Activated naive CD4-positive, alpha-beta T cell (primary cell): ENCODE measurements at places on chromosomes 6 and 20.

DNA sequence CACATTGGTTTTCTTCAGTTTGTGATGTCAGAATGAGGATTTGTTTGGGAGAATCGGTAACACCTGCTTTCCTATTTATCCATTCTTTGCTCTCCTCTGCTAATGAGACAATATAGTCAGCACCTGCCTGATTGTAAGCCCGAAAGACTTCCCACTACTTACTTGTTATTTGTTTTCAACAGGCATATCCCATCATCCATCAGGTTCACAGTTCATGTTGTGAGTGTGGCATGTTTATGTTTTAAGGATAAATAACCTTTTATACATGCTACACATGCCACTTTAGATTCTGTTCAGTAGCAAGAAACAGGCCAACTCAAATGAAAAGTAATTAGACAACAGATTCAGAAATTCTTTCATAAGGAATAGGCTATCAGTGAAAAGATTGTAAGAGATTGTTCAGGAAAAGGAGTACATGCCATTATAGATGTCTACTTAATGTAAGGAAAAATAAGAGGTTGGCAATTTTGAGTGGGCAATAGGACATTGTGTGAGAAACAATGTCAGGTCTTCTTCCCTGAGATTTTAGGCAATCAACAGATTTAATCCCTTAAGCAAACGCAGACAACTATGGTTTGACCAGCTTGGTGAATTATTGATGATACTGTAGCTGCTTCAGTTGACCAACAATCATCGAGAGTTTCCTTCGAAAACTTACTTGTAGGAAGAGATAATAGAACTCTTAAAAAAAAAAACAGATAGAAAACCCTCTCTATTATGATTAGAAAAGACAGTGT lies 7.9 kb upstream of the GPRC6A start:
- no peak for DNase-seq

GRCh38 chr6:150929416-150929815 lies 63.9 kb downstream of the MTHFD1L start:
- no peak for DNase-seq

- no peak for DNase-seq
These were observed 72.4 kb downstream of the ASCC3 start for GRCh38 chr6:100808638-100809275.

DNA sequence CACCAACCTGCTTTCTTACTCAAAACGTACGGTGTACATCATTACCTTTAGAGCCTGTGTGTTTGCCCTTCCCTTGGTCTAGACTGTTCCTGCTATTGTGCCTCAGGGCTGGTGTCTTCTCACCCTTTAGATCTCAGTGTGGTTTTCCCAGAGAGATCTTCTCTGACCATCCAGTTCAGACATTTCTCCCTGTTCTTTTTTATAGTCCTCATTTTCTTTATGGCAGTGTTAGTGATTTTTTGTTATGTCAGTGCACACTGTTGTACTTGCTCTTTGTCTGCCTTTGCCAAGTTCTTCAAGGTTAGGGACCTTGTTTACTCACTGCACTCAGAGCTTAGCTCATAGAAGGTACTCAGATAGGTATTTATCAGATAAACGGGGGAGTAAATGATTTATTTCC lies 82.8 kb downstream of the ATRN start:
- no peak for DNase-seq

GRCh38 chr20:48787861-48788375 lies 39.9 kb downstream of the PREX1 start:
- DNase-seq = no peak

DNA sequence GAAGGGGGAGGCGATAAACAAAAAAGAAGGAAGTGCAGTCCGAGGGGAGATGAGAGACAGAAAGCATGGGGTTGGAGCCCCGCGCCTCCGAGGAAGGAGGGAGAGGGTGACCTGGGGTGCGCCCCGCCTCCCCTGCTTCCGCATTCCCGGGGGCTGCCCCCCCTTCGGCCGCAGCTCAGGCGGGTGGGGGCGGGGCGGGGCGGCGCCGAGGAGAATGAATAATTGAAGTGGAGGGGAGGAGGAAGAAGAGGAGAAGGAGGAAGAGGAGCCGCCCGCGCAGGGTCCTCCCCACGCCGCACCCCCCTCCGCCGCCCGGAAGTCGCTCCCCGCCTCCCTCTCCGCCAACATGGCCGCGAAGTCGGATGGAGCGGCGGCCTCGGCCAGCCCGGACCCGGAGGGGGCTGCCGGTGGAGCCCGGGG lies at the start of gene XKR7:
Gene XKR7 (plus strand): TSS at position 322 of the 420 bp plus-strand sequence. CDS start 25 bp downstream, at position 347.
- no peak for DNase-seq

- DNase-seq = no peak
These were observed 3.6 kb downstream of the CNBD2 start for GRCh38 chr20:35971981-35972380.

GRCh38 chr6:39865011-39865888 lies 69.0 kb downstream of the MOCS1 start:
- DNase-seq = peak; percentile 43

DNA sequence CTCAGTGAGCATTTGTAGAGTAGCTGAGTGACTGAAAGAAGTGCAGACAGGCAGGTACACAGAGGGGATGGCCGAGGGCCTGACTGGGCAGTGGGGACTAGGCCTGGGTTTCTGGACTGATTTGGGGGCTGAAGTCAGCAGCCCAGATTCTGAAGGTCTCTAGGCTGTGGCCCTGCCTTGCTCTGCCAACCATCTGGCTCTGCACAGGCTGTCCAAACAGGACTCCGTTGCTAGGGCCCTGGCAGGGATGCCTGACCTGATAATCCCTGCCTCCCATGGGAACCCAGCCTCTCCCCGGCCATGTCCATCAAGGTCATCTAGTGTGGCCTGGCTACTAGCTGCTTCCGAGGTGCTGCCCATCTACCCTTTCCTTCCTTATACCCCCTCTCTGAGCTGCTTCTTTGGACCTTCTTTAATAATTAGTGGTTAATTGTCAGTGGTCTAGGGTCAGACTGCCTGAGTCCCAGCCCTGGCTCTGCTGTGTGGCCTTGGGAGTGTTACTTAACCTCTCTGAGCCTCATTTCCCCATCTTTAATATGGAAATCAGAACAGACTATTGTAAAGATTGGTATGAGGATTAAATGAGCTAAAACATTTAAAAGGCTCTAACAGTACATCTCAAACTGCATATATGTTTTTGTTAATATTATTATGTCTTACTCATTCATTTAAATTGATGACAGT lies 137.9 kb downstream of the VEGFA start:
- DNase-seq = no peak

DNA sequence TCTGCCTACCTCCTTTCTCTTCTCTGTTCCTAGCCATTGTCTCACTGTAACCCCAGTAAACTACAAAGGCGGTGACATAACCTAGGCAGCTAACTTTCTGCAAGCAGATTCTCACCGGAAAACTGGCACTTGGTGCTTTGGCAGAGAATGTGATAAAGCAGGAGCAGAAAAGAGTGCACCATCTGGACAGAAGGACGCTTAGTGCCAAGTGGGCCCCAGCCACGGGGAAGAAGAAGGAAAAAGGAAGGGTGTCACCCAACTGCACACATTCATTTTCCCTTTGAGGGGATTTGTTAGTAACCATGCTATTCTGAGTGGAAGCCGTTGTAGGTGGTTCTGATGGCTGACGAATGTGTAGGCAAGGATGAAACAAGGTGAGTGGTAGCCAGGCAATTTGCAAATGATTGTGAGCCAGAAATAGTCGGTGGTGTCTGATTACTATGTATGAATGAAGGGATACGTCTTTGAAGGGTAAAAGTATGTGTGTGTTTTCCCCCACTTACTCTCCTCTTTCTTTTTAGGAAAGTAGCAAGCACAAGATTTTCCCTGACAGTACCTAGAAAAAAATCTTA lies 148.3 kb upstream of the STXBP5 start:
- DNase-seq = no peak

DNA sequence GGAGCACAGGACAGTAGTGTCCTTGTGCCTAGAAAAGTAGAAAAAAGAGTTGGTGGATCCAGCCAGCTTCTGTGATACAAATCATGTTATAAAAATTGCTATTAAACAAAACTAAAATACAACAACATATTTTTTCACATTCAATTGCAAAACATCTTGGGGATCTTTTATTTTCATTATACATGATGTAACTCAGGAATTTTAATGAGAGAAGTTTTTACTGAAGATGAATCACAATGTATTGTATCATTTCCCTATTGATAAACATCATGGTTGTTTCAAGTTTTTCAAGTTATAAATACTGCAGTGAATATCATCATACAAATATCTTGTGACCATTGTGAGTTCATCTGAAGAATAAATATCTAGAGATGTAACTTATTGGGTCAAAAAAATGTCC lies 608.0 kb downstream of the PHF3 start:
- DNase-seq = no peak

DNA sequence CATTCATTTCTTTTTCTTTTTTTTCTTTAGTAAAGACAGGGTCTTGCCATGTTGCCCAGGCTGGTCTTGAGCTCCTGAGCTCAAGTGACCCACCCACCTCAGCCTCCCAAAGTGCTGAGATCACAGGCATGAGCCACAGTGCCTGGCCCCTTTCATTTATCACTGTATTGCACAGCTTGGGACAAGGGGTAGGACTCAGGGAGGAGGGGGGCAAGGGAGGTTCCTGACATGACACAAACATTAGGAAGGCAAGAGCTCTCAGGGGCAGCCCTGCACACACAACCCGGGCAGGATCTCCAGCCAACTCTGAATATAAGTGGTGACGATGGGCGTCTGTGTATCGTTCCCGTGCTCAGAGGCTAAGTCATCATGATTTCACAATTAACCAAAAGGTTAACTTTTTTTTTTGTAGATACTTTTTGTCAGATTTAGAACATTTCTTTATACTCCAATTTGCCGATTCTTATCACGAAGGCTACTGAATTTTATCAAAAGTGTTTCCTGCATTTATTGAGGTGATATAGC lies 19.9 kb downstream of the SLC2A4RG start:
- no peak for DNase-seq

DNA sequence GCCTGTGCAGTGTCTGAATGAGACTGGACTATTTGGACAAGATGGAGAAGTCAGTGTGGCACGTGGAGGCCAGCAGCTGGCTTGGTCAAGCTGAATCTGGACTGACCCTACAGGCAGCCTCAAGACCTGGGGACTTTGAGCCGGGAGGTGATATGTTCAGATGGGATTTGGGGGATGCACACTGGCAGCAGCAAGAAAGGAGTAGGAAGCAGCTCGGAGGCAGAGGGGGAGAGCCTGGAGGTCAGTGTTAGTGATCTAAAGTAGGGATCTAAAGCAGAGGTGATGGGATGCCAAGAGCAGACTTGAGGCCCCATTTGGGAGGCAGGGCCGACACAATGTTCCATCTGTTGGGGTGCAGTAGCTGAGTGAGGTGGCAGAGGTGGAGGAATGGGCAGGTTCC lies 2.8 kb downstream of the MAPK13 start:
- DNase-seq = no peak

- no peak for DNase-seq
These were observed 186.9 kb upstream of the GMDS start for GRCh38 chr6:2432292-2432691.

DNA sequence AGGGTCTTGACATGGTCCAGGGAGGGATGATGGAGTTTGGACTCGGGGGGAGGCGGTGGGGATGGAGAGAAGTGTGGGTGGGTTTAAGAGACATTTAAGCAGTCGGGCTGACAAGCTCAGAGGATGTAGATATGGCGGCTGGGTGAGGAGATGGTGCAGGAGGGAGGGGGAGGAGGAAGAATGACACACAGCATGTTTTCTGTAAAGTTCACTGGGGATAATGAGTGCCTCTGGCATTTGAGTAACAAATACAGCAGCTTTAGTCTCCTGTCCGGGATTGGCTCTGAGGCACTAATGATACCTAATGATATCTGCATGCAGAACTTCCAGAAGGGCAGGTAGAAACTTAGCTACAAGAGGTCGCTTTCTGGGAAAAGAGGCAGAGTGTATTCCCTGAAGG lies 107.8 kb downstream of the DHX35 start:
- DNase-seq = no peak

GRCh38 chr6:29850011-29850553 lies 22.5 kb downstream of the HLA-G start:
- no peak for DNase-seq

DNA sequence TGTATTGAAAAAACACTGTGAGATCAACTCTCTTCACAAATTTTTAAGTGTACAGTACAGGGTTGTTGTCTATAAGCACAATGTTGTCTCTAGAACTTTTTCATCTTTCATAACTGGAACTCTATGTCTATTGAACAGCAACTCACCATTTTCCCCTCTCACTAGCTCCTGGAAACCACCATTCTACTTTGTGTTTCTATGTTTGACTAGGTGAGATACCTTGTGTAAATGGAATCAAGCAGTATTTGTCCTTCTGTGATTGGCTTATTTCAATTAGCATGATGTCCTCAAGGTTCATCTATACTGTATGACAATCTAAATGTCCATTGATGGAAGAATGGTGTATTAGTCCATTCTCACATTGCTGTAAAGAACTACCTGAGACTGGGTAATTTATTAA lies 210.1 kb upstream of the FUT9 start:
- no peak for DNase-seq

GRCh38 chr6:113693851-113694250 lies 163.3 kb upstream of the MARCKS start:
- no peak for DNase-seq

DNA sequence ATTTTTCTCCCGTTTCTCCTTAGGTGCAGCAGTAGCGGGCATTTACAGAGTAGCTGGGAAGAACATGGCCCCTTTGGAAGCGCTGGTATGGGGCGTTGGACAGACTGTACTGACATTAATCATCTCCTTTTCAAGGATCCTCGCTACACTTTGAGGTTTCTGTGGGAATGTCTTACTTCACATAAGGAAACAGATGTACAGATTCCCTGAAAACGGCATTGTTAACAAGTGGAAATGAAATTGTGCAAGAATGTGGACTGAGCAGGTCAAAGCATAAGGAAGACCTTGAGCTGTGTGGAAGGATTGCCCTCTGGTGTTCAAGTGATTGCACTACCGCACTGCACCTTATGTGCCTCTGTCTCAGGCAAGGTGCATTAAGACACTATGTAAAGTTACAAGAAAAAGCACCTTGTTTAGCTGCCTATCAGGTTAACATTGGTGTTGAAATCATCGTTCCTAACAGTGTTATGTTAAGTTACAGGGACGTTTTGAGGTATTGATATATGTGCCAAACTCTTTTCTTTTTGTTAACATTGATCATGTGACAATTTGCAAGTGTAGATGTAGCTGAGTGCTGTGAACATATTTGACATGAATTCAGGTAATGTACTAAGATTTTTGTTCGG lies 38.0 kb downstream of the TMEM170B start:
- DNase-seq = no peak

- DNase-seq = no peak
These were observed 163.4 kb downstream of the MTFR2 start for GRCh38 chr6:136086686-136087085.

GRCh38 chr20:276620-277495 lies 13.7 kb downstream of the C20orf96 start:
- no peak for DNase-seq

DNA sequence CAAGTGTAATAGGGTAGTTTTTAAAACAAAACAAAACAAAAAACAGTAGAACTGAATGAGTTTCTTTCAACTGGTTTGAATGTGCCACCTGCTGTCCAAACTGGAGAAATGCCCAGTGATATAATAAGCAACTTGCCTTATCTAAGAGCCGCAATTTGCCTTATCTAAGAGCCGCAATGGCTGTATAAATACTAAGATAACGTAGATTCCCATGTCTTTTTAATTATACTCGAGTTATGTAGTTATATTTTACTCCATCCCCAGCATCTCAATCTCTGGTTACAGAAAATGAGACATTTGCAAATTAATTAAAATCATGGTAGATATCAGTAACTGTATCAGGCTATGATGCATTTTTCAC lies 67.2 kb downstream of the RPP40 start:
- no peak for DNase-seq

- no peak for DNase-seq
These were observed 42.6 kb upstream of the IFNGR1 start for GRCh38 chr6:137261761-137262160.

GRCh38 chr20:49510562-49511122 lies 28.2 kb upstream of the KCNB1 start:
- DNase-seq = no peak
